Caki2 (cell line): ENCODE measurements at places on chromosomes 5 and 9.

DNA sequence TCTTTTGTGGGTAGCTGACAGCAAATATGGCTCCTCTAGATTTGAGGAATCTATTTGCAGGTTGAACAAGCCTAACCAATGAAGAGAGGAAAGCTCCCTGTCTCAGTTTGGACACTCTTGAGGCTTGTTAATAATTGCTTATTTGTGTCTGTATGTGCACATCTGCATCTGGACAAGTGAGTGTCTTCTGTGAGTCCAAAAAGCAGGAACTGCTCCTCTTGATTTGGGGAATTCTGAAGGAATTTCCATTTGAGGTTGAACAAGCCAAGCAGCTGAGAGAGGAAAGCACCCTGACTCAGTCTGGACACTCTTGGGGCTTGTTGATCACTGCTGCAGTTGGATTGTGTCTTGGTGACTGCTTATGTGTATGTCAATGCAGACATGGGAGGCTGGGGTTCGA is 211.6 kb downstream of the DTWD2 start:
- no peak for DNase-seq

DNA sequence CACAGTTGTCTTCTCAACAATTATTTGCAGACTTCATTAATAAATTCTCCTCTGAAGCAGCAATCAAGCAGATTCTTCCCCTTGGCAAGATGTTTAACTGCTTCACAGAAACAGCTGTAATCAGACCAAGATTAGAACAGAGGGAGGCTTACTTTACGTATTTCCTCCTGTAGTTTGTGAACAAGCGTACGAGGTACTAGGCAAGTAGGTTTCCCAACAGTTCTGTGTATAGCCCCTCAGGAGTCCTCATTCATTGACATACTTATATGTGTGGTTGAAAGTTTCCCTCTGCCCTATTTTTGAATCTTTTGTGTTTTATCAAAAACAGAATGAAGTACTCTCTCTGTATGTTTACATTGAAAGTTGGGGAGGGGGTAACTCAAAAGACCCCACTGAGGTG is 128.0 kb downstream of the SPATA31D1 start:
- DNase-seq = no peak

- no peak for DNase-seq
Observed at GRCh38 chr9:97220894-97221477, 86.5 kb upstream of the CCDC180 start.

- DNase-seq = no peak
Observed at GRCh38 chr5:10202089-10202910, 47.4 kb downstream of the ATPSCKMT start.

DNA sequence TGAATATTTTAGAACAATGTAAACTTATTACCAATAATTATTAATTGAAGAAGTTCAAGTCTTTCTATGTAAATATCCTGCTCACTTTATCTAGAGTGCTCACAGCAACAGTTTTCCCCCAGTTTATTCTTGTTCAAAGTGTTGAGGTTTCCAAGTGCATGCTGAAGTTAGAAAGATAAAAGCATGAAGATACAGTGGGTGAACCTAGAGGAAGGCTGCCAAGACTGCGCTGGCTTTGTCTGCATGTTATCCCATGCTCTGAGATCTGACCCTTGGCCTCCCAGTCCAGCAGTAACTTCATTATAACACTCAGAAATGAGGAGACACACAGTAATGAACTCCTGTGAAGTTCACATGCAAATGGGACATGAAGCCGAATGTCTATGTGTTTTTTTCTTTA is 76.0 kb upstream of the PIP5K1B start:
- DNase-seq = no peak

DNA sequence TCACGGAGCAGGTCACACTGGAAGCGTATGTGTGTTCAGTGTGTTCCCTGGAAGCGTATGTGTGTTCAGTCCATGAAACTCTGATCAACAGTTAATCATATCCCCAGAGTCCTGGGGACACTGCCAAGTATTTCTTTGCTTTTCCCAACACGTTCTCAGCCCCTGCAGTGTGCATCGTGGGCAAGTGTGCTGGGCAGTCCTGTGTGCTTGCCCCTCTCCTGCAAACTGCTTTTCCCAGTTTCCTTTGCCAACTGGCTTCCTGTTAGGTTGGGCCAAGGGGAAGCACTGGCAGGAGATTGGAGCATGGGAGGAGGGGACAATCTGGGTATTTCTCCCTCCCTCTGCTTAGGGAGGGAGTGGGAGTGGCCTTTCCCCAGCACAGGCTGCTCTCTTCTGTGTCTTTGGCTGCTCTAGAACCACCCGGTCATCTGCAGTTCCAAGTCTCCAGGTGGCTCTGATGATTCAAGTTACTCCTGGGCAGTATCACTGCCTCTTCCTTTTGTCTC is 36.8 kb upstream of the NEK6 start:
- DNase-seq = peak; percentile 78

GRCh38 chr9:78014776-78015175 is 16.8 kb downstream of the GNAQ start:
- DNase-seq = no peak

DNA sequence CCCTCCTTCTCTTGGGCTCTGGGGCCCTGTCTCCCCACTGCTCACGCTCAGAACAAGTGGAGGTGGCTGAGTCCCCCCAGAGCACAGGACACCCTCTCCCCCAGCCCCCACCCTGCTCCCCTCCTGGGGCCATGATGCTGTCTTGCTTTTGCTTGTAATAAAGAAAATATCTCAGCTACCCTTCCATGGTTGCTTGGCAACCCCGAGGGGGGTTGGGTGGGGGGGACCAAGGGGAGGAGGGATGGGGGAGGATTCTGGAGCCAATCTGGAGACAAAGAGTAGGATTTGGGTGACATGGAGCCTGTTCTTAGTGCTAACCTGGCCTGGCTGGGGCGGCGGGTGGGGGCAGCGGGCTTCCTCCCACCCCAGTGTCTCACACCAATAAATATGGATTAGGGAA is 16.1 kb upstream of the CERCAM start:
- no peak for DNase-seq

- no peak for DNase-seq
Observed at GRCh38 chr5:42074353-42074752, 149.3 kb downstream of the FBXO4 start.

DNA sequence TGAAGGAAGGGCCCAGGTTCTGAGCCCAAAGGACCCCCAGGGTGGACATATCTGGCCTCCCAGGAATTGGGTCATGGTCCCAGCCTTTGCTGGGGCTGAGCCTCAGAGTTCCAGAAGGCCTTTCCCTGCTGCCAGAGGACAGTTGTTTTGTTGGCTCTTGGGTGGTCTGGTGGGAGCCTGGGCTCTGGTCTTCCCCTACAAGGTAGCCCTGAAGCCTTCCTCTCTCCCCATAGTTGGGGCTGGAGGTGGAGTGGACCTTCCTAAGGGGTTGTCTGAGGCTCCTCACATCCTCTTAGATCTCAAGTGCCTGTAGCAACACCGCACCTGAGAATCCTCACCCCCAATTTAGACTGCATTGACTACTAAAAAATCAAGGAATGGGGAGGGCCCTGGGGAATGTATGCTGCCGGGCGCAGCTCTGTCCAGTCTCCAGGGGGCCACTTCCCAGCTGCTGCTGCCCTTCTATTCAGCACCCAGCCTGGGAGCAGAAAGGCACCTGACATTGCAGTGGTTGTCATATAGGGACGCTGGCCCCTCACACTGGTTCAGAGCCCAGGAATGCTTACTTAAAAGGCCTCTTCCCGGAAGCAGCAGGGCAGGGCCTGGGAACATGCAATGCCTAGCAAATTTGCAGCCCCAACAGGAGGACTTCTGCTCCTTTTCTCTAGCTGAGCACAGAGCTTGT is 66.4 kb downstream of the IL31RA start:
- DNase-seq = no peak

DNA sequence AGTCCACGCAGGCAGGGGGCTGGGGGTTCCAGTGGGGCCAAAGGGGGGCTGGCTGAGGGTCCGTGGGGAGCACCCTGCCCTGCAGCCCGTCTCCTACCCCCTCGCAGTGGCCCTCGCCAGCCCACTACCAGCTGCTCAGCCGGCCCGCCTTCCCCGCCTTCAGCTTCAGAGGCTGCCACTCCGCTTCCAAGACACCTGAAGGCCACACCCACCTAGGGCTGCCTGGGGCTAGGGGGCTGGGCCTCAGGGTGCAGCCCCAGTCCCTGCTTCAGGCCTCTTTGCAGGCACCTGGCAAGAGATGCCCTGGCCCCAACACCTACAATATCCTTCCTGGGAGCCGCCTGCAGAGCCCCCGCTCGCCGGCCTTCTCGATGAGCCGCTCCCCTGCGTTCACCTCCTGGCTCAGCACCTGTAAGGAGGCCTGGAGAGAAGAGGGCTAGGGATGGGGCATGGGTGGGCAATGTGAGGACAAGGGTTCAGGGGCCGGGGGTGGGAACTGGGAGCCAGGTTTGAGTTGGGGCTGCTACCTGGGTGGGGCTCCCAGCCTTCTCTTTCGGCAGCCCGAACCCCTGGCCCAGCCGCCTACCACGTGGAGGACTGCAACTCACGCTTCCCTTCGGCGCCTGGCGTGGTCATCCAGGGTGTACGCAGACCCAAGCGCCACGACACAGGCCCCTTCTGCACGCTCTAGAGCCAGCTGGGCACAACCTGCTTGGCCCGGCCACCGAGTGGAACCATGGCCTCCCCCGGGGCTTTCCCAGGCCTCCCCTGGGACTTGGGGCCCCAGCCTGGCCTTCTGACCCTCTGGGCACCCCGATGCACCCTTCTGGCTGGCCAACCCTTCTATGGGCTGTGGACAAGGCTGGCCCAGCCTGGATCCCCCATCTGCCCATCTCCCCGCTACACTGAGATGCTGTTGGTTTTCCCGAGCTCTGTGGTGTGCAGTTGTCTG is 1.7 kb downstream of the STPG3 start:
- DNase-seq = no peak
